ENCODE measurements at places on chromosomes 11 and 22. TPM values are rescaled to one million over a fixed set of nuclear protein-coding genes. Genes with fewer than 3 reads are reported as not detected.

DNA sequence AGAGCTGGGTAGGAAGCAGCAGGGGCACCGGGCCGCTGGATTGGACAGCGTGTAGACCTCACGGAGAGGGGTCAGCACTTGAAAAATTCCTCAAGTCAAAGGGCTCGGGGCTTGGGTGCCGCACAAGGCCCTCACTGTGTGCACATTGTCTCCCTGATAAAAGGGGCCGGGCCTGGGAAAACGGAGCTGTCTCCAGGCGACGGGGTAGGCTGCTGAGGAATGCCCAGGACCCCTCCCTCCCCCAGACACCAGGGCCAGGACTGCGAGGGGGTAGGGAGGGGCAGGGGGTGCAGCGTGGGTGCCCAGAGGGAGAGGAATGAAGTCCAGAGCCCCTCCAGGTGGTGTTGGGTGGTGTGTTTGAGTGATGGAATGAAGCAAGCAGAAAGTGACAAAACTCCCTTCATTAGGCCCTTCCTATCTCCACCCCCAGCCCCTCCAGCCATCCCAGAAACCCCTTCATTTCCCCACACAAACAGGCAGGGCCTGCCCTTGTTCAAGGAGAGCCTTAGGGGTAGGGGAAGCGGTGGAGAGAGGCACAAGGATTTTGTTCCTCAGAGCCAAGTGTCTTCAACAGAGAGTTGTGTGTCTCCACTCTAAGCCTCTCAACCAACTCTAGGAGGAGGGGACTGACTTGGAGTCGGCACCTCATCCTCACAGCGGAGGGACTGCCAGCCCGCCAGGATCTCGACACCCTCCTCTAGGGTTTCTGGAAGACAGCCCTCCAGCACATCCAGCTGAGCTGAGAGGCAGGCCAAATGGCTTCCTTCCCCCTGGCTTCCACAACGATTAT lies 63.9 kb downstream of the SYN3 start:
- no peak for DNase-seq

The MRGPRX4 gene
- total RNA-seq = not detected

DNA sequence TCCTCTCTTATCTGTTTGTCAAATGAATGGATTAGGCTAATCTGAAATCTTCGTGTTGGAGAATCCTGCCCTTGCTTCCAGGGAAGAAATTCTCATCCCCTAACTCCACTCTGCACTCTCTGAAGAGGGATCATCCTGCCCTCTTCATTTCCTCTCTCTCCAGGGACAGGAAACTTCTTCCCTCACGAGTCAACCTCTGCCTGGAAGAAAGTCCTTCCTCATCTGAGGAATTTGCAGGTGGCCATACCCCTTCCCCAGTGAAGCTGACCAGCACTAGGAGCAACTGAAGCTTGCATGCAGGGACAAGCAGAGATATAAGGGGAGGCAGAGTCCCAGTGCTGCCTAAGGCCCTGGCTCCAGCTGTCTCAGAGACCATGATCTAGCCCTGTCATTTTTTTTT lies 3.6 kb upstream of the PHOX2A start:
- no peak for DNase-seq

The FOLR2 gene
- 28.4 TPM for total RNA-seq

- DNase-seq = no peak
These were observed 3.9 kb upstream of the MICAL2 start for GRCh38 chr11:12106501-12106900.

All from sciatic nerve (tissue), 2 donors.